ENCODE measurements at places on chromosomes 13 and 19.

GRCh38 chr13:80336776-80337287 is 4.1 kb downstream of the SPRY2 start:
- no peak for DNase-seq

GRCh38 chr19:17627921-17628320 is 60.2 kb downstream of the UNC13A start:
- no peak for DNase-seq

DNA sequence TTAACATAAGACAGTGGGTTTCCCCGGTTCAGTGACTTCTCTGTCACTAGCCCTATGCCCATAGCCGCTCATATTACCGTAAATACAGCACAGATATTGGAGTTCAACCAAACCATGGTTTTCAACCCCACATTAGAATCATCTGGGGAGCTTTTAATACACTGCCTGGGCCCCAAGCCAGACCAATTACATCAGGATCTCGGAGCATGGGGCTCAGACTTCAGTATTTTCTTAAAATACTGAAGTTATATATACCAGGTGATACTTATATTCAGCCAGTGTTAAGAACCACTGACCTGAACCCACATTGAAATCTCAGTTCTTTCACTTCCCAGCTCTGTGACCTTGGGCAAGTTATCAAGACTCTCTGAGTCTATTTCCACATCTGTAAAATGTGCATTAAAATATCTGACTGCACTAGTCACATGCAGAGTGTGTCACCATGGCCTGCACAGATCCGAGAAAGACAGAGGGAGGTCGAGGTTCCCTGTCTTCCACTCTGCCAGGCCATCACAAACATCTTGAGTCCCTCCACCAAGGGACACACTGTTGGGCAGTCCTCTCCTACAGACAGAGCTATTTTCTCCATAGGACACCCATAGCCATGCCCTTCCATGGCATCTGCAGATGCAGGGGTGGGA is 32.2 kb upstream of the IPO5 start:
- no peak for DNase-seq

- no peak for DNase-seq
These were observed 107.8 kb downstream of the RXFP2 start for GRCh38 chr13:31846961-31847752.

DNA sequence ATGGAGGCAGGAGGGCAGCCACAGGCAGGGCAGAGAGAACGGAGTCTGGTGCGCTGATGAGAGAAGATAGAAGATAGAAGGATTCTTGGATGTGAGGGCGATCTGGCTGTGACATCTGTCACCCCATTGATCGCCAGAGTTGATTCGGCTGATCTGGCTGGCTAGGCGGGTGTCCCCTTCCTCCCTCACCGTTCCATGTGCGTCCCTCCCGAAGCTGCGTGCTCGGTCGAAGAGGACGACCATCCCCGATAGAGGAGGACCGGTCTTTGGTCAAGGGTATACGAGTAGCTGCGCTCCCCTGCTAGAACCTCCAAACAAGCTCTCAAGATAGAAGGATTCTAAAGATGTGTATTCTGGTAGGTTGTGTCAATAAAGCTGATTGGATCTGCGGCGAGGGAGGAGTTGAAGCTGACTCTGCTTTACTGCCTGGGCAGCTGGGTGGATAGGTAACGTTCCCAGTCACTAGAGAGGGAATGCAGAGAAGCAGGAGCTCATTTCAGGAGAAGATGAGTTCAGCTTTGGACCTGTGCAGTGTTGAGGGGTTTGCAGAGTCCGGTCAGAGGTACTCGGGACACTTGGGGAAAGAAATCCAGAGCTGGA is 5.1 kb downstream of the UBAC2 start:
- no peak for DNase-seq

- no peak for DNase-seq
These were observed 97.9 kb downstream of the DOCK9 start for GRCh38 chr13:98879957-98880356.

GRCh38 chr13:79936368-79937136 is 404.4 kb downstream of the SPRY2 start:
- DNase-seq: no peak

Measured in HuH-7 (cell line).